Chondrocyte (in vitro differentiated cells): ENCODE measurements at places on chromosomes 4 and X. TPM values are rescaled to one million over a fixed set of nuclear protein-coding genes. Genes with fewer than 3 reads are reported as not detected.
A peak's percentile ranks its signal among the peaks of the same experiment; 100 is the strongest.

The GABRB1 gene
- not detected in 3 replicates for total RNA-seq

- H3K27ac ChIP-seq, result no peak overlapping the region
- H3K36me3 ChIP-seq, result peaks cover 7% of the 10 kb centered on the region
- H3K27me3 ChIP-seq, result no peaks in the 10 kb centered on the region
- no peak overlapping the region for H3K4me3 ChIP-seq
Measured at GRCh38 chr4:3502941-3503936, 29.0 kb downstream of the LRPAP1 start.

- DNase-seq, result no peak
- H3K36me3 ChIP-seq, result no peaks in the 10 kb centered on the region
- H3K27me3 ChIP-seq, result no peaks in the 10 kb centered on the region
- no peak overlapping the region for H3K4me3 ChIP-seq
- H3K4me1 ChIP-seq, result peaks cover 14% of the 10 kb centered on the region
Measured at GRCh38 chr4:184595430-184595829, 53.8 kb downstream of the CASP3 start.

DNA sequence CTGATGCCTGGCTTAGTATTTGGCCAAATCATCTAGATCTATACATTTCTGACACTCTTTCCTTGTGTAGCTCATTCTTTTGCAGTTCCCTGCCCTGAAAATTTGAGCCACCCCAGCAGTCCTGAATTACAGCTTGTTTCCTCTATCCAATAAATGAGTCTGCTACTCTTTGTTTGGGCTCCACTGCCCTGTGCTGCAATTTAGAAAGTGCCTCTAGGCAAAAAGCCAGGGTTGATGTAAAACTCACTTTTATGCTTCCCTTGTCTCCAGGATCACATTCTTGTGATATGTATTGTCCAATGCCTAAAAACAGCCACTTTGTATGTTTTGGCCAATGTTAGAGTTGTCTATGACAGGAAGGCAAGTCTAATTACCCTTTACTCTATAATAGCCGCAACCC is 101.7 kb upstream of the MAP3K15 start:
- H3K4me1 ChIP-seq, result peaks cover 25% of the 10 kb centered on the region
- H3K36me3 ChIP-seq, result no peaks in the 10 kb centered on the region

DNA sequence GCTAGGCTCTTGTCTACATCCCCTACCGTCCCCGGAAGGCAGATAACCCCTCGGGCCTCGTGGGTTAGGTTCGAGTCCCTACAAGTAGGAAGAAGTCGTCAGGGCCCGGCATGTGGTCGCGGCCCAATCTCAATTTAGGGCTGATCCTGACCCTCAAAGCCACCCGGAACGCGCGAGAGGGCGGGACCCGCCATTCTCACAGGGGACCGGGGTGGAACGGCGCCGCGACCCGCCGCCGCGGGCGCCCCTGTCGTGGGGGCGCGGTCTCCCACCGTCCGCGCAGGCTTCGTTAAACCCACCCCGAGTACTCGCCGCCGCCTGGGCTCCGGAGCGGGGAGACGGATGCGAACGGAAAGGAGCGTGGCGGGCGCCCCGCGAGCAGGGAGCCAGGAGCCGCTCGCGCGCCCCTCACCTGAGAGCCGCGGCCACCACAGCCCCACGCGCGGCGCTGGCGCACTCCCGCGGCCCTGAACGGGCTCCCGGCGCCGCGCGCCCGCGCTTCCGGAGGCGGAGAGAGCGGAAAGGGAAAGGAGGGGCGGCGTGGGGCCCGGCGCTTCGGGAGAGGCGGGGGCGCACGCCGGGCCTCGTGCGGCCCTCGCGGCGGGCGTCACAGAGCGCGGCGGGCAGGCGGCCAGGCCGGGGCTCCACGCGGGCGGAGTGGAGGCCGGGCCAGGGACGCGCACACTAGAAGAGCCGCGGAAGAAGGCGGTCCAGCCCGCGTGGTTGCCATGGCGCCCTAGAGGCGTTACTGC is at the start of gene CFAP97:
TSS of gene CFAP97 (minus strand) at position 515 of the 752 bp plus-strand sequence. CDS start 12,804 bp downstream, outside the sequence.
- peak; percentile 96 for DNase-seq
- peak within 1 kb of the TSS; percentile 99 for H3K27ac ChIP-seq
- H3K4me3 ChIP-seq, result peak within 1 kb of the TSS; percentile 88
- H3K36me3 ChIP-seq, result peaks cover 3% of the 10 kb centered on the region

The XKRX gene
- total RNA-seq, result 0.15 TPM in 1 of 3 replicates, not detected in the others

The SPINK2 gene
- total RNA-seq, result not detected in 3 replicates

DNA sequence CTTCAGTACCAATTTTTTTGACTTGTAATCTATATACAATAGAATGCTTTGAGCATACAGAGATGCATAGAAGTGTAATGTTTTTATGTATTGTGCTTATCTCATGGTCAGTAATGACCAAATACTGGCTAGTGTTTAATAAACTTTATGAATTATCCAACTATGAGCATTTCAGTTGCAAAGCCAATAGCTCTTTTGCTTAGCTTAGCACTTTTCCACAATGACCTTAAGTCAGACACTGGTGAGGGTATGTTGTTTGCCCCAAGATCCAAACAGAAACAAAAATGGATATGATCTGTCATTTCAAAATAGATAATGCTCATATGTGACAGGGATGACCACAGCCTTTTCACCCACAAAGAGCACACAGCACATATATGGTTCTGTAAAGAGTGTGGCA is 393.0 kb downstream of the AFF2 start:
- no peaks in the 10 kb centered on the region for H3K4me1 ChIP-seq
- H3K27ac ChIP-seq, result no peak overlapping the region
- H3K27me3 ChIP-seq, result no peaks in the 10 kb centered on the region
- no peak overlapping the region for H3K4me3 ChIP-seq
- H3K36me3 ChIP-seq, result no peaks in the 10 kb centered on the region

The VCX gene
- total RNA-seq, result 0.53 TPM in 1 of 3 replicates, not detected in the others
